ENCODE measurements at places on chromosomes 2 and 18.

- no peak for DNase-seq
These were observed 138.2 kb downstream of the TMEM131 start for GRCh38 chr2:97857553-97857952.

GRCh38 chr2:238163481-238164198 lies 4.9 kb downstream of the ERFE start:
- no peak for DNase-seq

DNA sequence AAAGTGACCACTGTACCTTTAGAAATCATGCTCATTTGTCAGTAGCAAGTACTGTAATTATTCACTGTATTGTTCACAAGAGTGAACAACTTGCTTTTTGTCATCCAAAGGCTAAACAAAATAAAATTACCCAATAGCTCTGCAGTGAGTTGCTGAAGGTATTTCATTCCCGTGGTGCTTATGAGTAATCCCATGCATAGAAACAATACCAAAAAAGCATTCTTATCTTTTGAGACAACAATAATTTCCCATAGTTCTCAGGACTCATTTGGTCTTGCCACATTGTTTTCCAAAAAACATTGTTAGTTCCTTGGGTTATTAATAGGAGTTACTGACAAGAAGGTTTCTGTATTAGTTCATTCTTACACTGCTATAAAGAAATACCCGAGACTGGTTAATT lies 503.2 kb upstream of the FAM98A start:
- DNase-seq = no peak

DNA sequence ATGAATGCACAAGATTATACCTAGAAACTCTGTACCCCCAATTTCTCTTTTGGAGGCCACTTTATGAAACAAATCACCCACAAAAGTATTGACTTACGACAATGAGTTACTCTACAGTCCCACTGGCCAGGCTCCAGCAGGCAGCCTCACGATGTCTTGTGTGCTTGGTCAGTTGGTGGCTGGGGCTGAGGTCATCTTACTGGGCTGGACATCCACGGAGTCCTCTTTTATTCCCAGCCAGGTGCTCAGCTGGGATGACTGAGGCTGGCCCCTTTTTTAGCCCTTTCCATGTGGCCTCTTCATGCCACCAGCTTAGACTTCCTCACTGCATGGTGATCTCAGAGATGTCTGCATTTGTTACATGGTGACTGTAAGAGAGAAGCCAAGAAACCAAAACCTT lies 8.9 kb upstream of the ID2 start:
- no peak for DNase-seq

GRCh38 chr2:207219676-207220501 lies 54.1 kb upstream of the KLF7 start:
- DNase-seq = no peak

GRCh38 chr2:85753525-85754312 lies at the start of gene ATOH8:
Gene ATOH8 (plus strand): TSS chr2:85753991. CDS start chr2:85754190, 199 bp downstream.
- peak; percentile 75 for DNase-seq

GRCh38 chr2:136008205-136008865 lies 22.9 kb upstream of the DARS1 start:
- DNase-seq = peak; percentile 99

DNA sequence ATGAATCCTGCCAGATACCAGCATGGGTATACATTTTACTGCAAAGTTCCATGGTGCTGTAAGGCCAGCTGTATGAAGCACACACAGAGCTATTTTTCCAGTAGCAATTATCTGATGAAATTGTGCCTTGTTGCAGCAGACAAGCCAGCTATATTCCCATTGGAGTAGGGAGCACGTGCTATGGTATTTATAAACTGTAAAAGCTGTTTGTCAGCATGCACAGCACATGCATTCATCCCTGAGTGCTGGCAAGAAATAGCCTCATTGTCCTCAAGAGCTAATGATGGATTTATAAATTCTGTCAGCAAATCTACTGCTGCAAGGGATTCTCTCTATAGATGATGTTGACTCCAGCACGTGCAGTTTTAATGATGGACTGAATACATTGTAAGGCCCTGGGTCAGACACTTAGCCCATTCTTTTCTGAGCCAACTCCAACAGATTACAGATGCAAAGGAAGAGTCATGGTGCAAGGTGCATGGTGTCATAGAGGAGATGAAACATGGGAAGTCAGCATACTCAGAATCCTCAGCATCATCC lies 61.7 kb downstream of the KCNS3 start:
- no peak for DNase-seq

DNA sequence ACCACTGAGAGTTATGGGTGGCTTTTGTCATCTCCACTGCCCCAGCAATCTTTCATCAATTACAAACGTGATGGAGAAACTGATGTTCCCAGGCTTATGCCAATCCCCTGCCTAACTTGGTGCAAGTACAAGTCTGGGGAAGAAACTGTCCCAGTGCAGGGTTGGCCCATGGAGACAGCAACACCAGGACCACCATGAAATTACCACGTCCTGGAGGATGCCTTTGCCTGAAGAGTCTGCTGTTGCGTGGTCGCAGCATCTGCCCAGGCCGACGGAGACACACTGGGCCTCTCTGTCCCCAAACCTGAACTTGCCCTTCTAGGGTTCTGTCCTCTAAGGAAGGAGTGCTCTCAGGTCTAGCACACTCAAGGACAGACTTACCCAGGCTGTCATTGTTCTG lies 496.8 kb upstream of the RAB6C start:
- no peak for DNase-seq

DNA sequence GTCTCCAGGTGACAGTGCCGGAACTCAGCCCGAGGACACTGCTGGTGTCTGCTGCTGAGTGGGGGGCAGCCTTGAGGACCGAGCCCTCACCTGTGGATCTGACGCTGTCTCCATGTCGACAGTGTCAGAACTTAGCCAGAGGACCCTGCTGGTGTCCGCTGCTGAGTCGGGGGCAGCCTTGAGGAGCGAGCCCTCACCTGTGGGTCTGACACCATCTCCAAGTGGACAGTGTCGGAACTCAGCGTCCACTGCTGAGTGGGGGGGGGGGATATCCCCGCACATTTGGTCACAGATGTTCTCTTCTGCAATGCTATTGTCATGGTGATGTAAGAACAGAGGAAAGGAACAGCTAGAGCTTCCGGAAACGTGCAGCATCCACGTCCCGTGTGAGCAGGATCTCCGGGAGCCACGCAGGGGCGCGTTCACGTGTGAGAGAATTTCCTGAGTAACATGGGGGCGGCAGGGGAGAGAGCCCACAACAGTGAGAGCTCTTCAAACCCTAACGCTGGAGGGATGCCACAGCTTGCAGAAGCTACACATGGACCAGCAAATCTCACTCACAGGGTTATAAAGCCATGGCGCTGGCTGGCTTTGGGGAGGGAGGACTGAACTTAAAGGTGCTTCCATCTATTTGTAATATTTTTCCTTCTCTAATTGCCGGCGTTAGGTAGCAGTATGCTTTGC lies 250.7 kb upstream of the SALL3 start:
- no peak for DNase-seq

- no peak for DNase-seq
These were observed 125.2 kb downstream of the SH3BP4 start for GRCh38 chr2:235077046-235077445.

DNA sequence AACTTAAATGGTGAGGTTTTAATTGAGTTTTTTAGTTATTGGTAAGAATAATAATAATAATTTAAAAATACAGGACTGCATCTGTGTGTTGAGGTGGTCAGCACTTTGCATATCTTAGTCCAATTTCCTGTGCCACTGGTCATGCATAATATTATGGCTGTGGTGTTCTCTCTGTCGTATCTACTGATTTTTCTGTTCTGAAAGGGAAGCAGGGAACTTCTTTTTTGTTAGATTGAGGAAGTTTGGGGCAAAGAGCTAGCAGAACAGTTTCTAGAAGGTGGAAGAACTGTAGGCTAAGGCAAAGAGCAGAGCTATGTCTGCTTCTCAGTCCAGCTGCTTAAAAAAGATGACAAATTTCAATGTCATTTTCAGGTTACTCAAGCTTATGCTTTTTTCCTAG lies 74.3 kb downstream of the XRCC5 start:
- peak; percentile 34 for DNase-seq

- no peak for DNase-seq
These were observed 60.1 kb downstream of the MOB4 start for GRCh38 chr2:197575987-197576386.

DNA sequence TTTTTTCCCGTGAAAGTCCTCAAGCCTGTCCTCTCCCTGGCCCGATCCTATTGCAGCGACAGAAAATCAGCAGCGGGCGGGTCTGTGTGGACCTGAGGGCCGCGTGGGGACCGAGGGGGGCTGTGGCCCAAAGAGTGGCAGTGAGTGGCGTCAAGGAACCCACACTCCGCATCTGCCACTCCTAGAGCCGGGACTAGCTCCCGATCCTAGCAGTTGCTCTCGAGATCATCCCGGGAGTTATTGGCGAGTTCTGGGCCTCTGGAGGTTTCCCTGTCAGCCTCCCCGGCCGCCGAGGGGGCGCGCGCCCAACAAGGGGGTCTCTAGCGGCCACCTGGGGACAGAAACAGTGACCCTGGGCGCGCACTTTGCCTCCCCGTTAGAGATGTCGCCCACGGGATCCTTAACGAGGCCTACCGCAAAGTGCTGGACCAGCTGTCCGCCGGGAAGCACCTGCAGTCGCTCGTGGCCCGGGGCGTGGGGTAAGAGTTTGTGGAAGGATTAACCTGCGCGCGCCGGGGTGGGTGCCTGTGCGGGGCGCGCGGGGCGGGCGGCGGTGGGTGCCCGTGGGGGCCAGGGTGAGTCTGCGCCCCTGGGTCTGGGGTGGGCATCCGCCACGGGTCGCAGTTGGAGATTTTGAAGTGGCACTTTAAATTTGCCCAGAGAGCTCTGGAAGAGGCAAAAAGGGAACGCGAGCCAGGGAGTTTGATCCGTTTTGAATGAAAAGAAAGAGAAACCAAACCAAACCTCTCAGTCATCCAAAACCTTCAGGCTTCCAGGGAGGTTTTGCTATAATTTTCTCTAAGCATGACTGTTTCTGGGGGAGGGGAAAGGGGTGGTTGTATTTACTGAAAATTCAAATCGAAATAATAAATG lies 3.5 kb downstream of the ADCYAP1 start:
- DNase-seq = no peak

DNA sequence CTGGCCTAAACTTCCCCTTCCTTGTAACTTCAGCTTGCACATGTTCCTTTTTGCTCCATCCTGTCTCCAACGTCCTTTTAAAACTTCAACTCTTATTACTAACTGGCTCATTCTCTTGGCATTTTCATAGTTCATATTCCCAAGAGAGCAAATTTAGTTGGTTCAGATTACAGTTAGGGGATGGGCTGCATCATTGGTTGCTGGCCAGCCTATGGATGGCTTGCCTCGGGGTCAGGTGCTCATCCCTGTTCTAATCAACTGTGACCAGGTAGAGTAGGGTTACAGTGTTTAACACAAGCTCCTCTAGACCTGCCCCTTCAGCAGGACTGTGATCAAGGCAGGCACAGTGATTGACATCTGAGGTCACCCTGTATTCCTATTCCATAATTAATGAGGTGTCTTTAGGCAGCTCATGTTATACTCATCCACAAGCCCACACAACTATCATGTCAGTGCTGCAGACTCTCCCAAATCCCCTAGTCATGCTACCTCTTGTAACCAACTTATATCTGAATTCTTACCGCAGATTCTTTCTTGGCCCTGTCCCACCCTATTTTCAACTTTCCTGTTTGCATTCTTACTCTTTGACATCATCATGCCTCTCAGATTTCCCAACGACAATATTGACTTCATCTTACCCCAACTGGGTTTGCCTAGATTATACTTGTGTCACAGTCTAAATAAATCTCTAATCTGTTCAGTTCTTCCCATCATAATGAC lies 293.3 kb downstream of the MTX2 start:
- DNase-seq = no peak

DNA sequence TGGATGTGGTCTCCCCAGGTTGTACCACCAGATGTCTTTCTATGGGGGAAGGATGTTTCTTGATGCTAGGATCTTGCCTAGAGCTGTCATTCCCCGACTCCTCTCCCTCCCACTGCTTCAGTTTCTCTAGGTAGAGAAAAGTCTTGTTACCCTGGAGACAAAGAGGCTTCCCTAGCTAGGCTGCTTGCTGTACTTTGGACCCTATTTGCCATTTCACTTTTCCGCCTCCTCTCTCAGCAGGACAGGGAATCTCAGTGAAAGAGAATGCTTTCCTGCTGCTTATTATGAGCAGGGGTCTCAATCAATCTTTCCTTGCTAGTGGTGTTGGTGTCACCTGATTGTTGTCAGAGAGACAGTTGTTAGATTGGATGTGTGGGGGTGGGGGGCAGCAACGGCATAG lies 818.8 kb upstream of the GYPC start:
- no peak for DNase-seq

DNA sequence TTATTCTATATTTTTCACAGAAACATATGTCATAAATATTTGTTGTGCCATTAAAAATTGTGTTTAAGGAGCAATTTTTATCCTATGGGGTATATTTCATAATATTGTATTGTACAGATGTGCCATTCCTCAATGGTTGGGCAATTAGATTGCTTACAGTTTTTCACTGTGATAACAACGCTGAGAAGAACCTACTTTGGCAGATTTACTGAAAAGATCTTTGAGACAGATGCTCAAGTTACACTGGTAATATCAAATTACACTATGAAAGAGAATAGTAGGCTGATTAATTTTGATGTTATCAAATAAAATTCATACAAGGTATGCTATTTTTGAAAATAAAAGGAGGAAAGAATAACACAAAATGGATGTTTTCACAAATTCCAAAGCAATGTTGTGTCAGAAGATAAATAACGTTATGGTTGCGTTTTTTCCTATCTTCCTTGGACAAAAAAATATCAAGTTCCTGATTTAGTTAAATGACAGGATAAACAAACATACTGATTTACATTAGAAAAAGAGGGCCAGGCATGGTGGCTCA lies 335.1 kb upstream of the ZNF521 start:
- DNase-seq = no peak

- DNase-seq = no peak
These were observed 76.0 kb downstream of the CD8B2 start for GRCh38 chr2:106563195-106563594.

DNA sequence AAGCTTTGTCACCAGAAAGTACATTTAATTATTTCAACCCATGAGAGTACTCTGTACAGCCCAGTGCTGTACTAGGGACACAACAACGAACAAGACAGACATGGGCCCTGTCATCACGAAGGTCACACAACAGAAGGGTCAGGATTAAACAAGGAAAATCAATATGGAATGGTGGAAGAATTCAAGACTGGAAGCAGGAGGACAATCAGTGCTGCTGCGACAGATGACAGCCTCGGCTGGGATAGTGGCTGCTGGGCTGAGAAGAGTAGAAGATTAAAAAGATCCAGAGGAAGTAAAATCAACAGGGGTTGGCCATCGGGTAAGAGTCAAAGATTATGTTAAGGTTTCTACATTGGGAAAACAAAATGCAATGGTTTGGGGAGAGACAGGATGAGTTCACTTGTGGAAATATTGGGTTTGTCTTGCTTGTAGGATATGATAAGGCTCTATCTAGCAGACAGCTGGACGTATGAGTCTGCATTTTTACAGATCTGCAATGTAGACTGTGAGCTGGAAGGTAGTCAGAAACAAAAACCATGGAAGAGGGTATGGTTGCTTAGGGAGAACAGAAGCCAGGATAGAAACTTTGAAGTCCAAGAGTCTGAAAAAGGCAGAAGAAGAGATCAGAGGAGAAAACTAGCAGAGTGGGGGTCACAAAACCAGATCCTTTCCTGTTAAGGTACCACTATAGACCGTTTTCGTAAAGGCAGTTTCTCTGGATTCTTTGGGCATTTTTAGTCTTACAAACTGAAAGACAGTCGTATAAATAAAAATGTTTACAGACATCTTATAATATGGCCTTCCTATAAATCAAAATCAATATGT lies 84.1 kb downstream of the PRELID3A start:
- DNase-seq = no peak

Measured in NB4 (cell line).